ENCODE measurements at places on chromosomes 6 and 20.

GRCh38 chr20:59037386-59037785, 5.2 kb downstream of the PRELID3B start:
- DNase-seq, result no peak

- DNase-seq, result no peak
Measured at GRCh38 chr20:4925842-4926530, 75.3 kb downstream of the SLC23A2 start.

DNA sequence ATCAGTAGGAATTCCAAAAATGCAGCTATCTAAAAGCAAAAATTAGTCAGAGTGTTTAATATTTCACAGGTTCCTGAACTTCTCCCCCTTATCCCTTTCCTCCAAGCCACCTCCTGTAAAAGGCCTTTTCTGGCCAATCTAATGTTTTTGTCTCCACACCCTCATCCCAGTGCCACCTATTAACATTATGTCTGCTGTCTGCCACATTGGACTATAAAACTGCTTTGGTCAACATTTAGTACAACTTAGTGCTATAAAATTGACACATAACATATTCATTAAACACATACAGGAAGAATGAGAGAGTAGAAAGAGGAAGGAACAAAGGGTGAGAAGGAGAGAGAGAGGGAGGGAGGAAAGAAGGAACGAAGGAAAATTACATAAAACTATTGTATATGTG, 47.7 kb downstream of the MMUT start:
- no peak for DNase-seq

- DNase-seq, result no peak
Measured at GRCh38 chr6:91476000-91476399, 889.1 kb upstream of the MAP3K7 start.

DNA sequence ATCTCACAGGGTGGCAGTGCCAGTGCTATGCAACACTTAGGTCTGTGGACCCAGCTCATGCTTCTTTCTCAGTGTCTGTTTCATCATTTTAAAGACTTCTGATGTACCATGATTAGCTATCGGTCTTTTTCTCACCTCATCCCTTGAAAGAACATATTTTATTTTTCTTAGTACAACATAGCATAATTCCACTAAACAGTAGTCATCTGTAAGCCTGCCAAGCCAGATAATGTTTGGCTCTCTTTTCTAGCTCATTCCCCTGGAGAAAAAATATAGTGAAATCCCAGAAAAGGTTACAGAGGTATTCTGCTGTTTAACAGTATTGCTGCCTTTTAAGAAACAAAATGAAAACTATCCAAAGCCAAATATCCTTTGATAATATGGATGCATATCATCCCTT, 177.0 kb upstream of the MMS22L start:
- no peak for DNase-seq

DNA sequence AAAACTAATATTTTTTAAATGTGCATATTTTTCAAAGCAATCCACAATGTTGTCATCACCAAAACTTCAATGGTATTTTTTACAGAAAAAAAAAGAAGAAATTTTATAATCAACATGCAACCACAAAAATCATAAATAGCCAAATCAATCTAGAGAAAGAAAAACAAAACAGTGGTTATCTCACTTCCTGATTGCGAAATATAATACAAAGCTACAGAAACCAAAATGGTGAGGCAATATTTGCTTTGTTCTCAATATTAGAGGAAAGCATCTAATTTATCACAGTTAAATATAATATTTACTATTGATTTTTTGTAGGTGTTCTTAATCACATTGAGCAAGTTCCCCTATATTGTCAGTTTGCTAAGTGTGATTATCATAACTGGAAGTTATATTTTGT, 720.7 kb upstream of the ADGRB3 start:
- no peak for DNase-seq

GRCh38 chr6:16836144-16836981, 75.1 kb upstream of the ATXN1 start:
- DNase-seq, result no peak

- no peak for DNase-seq
Measured at GRCh38 chr6:4545893-4546292, 230.3 kb upstream of the CDYL start.

DNA sequence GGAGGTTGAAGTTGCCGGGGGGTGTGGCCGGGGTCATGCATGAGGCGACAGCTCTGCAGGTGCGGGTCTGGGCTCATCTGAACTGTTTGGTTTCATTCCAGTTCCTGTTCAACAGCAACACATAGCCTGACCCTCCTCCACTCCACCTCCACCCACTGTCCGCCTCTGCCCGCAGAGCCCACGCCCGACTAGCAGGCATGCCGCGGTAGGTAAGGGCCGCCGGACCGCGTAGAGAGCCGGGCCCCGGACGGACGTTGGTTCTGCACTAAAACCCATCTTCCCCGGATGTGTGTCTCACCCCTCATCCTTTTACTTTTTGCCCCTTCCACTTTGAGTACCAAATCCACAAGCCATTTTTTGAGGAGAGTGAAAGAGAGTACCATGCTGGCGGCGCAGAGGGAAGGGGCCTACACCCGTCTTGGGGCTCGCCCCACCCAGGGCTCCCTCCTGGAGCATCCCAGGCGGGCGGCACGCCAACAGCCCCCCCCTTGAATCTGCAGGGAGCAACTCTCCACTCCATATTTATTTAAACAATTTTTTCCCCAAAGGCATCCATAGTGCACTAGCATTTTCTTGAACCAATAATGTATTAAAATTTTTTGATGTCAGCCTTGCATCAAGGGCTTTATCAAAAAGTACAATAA, 72.5 kb downstream of the PTPN1 start:
- DNase-seq, result no peak

GRCh38 chr6:68637782-68638181, 2.7 kb downstream of the ADGRB3 start:
- no peak for DNase-seq

GRCh38 chr20:35604449-35604747, 11.2 kb upstream of the SPAG4 start:
- DNase-seq, result no peak

GRCh38 chr6:130453230-130453629, 87.4 kb downstream of the TMEM200A start:
- no peak for DNase-seq

DNA sequence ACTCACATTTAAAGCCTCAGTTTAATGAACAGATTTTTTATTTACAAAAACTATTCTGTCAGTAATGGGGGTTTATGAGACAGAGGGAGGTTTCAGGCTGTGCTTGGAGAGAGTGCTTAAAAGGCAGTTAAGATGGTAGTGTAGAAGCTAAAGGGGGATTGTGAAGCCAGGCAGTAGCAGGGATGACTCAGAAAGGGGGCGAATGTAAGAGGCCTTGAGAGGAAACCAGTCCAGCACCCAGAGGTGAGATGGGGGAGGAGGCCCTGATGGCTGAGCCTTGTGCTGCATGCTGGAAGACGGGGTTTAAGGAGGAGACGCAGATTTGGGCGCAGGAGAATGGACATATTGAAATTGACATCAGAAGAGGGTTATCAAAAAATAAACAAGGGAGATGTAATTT, 6.6 kb upstream of the SERPINB9 start:
- no peak for DNase-seq

DNA sequence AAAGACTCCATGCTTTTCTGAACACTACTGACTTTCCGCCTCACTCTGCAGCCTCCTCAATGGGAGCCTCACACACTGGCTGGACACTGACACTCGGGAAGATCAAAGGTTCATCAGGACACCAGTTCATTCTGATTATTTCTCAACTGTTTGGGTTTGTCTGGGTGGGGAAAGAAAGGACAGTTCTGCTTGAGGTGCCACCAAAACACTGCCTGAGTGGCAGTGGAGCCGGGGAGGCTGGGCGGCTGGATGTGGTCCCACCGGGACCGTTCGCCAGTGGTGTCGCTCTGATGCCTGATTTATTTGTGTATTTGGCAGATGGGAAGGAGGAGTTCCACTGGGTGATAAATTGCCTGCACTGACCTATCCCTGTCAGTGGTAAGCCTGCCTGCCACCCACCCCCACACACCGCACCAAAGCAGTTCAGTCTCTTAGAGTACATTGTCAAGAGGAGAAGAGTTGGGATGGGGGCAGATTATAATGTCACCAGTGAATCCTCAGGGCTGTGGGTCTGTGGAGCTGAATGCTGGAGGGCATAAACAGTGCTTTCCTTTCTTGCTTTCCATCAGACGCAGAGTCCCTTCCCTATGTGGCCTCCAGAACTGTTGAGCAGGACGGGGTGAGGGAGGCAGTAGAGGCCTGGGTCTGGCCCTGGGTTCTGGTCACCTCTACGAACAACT, 49.8 kb downstream of the EDN1 start:
- DNase-seq, result no peak

GRCh38 chr6:69914015-69914485, 47.7 kb downstream of the COL19A1 start:
- DNase-seq, result no peak

DNA sequence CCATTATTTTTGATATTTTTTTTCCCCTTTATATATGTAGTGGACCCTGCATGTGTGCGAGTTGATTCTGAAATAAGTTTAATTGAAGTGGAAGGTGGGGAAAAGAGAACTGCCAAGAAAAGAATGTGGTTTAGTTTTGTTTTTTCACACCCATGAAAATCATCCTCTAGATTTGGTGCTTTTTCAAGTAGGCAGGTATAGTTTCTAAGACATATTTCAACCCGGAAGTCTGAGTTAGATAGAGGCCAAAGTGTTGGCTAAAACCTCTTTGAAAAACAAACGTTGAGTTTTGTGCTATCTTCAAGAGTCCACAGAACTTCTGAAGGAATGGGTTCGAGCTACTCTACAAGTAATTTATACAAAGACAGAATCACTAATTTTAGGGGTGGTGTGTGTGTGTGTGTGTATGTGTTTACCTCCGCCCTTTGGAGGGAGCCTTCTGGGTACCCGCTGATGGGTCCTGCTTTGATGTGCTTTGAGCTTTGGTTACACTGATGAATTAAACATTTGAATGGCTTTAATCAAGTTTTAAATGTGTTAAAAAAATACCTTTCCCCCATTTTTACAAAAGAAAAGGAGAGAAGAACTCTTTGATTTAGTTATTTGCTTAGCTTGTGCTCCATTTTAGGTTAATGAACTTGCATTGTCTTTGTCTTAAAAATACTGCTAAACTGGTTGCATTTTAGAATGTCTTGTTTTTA, 2.5 kb downstream of the RREB1 start:
- no peak for DNase-seq

DNA sequence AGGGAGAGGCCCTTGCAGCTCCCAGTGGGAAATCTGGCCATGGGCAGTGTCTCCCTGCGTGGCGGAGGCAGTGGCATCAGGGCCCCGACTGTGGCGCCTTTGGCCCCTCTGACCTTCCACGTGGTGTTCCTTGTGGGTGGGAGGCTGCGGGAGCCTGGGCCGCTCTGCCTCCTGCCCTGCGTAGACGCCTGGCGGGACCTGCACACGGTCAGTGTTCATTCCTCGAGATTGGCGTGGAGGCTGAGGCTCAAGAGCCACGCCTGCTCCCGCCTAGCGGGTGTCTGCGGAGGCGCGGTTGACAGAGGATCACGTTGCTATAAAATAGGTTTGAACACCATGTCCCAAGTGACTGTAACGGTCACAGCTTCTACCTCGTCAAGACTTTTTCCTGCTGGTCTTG, 14.0 kb downstream of the COL9A3 start:
- no peak for DNase-seq

- DNase-seq, result no peak
Measured at GRCh38 chr6:39200498-39201020, 28.7 kb downstream of the KCNK5 start.

DNA sequence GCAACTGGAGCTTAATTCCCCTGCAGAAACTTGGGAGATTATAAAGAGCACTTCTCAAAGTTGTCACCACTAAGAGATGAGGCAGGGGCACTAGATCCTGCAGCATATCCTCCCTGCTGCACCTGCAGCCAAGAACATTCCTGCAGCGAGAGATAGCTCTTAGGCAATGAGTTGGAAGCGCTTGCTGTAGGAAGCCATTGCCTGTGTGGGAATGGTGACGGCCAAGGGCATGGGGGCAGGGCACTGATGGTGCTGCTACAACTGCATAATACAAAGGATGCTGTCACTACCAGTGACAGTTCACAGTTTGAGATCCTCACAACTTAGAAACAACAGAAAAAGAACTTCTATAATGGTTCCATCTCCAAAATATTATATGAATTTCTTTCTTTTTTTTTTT, 89.9 kb downstream of the CDS2 start:
- DNase-seq, result no peak

DNA sequence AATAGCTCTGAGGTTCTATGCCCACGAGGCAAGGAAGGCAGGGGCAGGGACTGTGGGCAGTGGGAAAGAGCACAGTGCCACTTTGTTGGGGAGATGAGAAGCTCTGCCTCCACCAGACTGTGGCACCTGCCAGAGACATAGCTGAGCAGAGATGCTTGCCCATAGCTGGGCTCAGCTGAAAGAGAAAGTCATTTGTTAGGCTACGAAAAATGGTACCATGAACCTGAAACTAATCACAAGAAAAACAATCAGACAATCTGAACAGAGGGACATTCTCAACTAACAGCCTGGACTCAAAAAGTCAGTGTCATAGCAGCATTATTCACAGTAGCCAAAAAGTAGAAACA, 32.9 kb upstream of the TCP11 start:
- no peak for DNase-seq

- no peak for DNase-seq
Measured at GRCh38 chr6:153034139-153034538, 31.6 kb upstream of the MTRF1L start.

DNA sequence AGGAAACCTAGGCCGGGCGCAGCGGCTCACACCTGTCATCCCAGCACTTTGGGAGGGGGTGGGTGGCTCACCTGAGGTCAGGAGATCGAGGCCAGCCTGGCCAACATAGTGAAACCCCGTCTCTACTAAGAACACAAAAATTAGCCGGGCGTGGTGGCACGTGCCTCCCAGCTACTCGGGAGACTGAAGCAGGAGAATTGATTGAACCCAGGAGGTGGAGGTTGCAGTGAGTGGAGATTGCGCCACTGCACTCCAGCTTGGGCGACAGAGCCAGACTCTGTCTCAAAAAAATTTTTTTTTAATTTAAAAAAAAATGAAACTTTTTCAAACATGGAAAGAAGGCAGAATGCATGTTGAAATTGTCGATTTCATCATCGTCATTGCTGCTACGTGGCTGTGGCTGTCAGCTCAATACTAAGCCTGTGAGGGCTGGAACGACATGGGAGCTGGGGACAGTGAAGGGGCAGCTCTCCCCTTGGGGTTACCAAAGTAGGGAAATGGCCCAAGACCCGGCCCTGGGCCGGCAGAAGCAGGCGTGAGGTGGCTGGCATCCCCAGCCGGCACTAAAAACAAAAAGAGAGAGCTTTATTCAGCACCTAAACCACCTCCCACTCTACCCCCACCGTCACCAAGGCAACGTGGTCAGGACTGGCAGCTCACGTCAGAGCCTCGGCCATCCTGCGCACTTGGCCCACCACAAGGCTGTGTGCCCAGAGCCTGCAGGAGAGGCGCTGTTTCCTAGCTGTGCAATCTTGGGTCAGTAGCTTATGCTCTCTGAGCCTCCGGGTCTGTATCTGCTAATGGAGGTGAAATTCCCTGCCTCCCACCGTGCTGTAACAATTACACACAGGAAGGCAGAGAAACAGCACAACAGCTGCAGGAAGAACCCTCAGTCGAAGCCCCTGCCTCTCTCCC, 30.8 kb downstream of the AGPAT4 start:
- no peak for DNase-seq

GRCh38 chr6:147508042-147508865, at the start of gene SAMD5:
TSS of gene SAMD5 (plus strand) at chr6:147508690. CDS start at chr6:147508929, 239 bp downstream.
- no peak for DNase-seq

- no peak for DNase-seq
Measured at GRCh38 chr6:52423971-52424381, 3.8 kb downstream of the EFHC1 start.
